ENCODE measurements at places on chromosomes 4 and X. TPM values are rescaled to one million over a fixed set of nuclear protein-coding genes. Genes with fewer than 3 reads are reported as not detected.
A peak's percentile ranks its signal among the peaks of the same experiment; 100 is the strongest.

DNA sequence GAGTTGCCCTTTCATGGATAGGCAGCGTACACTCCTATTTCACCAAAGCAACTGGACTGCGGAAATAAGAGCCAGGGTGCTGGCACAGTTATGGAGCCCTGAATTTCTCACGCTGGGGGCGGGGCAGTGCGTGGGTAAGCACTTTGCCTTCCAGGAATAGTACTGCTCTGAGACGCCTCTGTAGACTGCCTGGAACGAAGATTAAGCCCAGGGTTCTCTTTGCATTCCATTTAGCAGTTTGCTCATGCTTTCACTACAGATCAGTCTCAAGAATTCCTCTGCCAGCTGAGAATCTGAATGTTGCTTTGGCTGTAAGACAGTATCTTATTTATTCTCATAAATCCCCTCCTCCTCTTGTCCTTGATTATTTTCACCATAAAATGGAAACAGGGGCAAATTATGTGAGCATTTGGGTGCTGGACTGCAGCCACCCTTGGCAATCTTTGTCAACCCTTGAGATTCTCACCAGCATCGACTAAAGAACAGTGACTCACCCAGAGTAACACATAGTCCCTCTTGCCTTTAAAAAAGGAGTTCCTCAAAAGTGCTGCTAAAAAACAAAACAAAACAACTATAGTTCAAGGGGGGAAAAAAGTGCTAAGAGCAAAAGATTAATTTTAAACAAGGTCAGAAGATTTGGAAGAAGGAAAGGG lies 88.9 kb upstream of the CITED1 start:
- DNase-seq, result peak; percentile 35

GRCh38 chr4:169418846-169419245 lies 148.1 kb upstream of the SH3RF1 start:
- DNase-seq, result no peak

The FUNDC1 gene
- polyA plus RNA-seq, result 20.4 TPM

DNA sequence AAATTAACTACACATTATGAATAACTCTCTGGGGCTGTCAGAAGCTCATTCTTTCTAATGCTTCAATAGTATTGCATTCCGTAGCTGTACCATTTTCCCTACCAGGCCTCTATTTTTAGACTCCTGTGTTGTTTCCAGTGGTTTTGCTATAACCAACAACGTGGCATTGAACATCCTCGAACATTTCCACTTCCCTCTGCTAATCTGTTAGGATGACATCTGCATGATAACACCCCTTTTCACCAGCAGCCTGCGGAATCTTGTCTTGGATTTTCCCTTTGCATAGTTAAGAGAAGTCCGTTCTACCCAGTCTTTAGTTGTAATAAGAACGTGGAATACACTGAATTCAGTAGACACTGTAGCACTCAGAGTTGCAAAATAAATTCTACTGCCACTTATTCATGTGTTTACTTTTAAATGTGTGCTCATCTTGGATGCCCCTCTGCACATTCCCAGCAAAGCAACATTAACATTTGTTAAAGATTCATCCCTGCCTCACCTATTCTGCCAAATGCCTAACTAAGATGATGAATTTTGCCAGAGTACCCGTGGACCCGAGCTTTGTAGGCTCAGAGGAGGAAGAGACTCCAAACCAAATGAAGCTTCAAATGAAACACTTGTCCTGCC lies 55.6 kb downstream of the SEL1L3 start:
- DNase-seq, result no peak

DNA sequence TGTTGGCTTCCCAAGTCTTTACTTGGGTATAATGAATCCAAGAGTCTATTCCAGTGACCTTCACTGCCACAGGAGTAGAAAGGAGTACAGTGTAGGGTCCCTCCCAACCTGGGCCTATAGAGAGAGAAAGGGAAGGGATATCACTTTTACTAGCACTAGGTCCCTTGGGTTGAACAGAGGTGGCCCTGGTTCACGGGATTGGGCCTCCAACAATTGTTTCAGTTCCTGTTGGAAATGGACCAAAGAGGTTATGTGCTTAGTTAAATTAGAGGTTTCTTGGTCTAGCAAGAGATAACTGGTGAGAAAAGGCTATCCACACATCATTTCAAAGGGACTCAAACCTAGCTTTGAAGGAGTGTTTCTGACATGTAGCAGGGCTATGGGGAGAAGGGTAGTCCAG lies 57.1 kb upstream of the MED14 start:
- DNase-seq, result no peak

- no peak for DNase-seq
Measured at GRCh38 chr4:167613381-167613780, 379.1 kb upstream of the SPOCK3 start.

The RAB9B gene
- polyA plus RNA-seq, result 14.0 TPM
